ENCODE measurements at places on chromosomes 1 and 21.

- DNase-seq = no peak
Observed at GRCh38 chr1:225631021-225631663, 21.8 kb downstream of the ENAH start.

GRCh38 chr1:91828583-91829281 lies 57.2 kb downstream of the TGFBR3 start:
- no peak for DNase-seq

GRCh38 chr1:51661081-51661518 lies 44.2 kb downstream of the OSBPL9 start:
- DNase-seq = no peak

- no peak for DNase-seq
Observed at GRCh38 chr1:13550663-13551062, 33.0 kb upstream of the PDPN start.

DNA sequence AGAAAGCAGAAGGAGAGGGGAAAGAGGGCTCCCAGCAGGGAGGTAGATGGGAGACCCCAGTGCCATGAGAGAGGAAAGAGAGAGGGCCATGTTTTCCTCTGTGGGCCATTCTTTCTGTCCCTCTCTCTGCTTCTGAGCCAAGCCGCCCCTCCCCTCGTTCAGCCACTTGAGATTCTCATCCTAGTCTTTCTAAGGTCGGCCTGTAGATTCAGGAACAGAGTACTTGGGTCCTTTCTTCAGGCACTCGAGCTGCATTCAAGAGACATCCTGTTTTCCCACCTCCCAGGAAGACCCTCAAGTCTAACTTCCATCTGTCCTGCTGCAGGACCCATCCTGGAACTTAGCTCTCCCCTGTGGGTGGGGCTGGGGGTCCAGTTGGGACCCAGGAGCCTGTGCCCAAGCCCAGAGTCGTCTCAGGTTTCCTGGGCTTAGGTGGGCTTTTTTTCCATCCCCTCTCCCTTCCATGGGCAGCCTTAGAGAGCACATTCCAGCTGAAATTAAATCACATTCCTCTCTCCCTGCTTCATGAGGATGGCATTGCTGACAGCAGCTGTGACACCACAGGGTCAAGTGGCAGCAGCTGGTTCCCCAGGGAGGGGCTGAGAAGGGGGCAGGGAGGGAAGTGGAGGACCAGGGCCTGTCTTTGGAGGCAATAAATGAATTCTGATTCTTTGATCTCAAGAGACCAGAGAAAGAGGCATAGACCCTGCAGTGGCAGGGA lies 13.0 kb downstream of the NES start:
- no peak for DNase-seq

DNA sequence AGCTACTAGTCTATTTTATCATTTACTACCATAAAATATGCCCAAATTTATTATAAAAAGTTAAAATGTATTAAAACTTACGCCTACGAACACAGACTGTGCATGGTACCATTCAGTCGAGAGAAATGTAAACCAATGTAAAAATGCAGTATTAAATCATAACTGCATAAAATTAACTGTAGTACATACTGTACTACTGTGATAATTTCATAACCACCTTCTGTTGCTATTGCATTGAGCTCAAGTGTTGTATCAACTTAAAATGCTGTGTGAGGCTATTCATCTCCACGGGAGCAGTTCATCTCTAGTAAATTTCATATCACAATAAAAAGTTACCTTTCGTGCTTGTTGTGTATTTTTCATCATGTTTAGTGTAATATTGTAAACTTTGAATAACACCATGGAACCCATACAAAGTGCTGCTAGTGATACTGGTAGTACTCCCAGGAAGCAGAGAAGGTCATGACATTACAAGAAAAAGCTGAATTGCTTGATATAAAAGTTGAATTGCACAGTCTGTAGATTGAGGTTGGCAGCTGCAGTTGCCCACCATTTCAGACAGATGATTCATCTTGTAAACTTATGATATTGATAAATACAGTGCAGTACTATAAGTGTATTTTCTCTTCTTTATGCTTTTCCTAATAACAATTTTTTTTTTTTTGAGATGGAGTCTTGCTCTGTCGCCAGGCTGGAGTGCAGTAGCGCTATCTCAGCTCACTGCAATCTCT lies 19.0 kb upstream of the CENPF start:
- DNase-seq = no peak

GRCh38 chr1:53016705-53017104 lies 45.3 kb upstream of the PODN start:
- DNase-seq = no peak

- no peak for DNase-seq
Observed at GRCh38 chr1:192803501-192803900, 5.3 kb upstream of the RGS2 start.

DNA sequence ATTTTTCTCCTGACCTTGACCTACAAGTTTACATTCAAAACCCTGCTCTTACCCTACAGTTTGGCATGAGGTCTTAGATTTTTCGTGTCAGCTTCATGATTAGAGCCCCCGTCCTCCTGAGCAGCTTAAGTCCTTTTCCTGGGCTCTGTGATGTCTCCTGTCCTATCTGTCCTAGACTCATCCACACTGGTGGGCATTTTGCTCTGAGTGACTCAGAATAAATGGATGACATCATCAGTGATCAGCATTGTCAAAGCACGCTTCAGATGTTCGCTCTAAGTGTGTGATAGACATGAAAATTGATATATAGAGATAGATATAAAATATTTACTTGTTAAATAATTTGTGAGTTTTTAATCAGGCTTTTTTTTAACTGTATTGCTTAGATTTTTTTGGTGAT lies 21.8 kb downstream of the RGS13 start:
- no peak for DNase-seq

GRCh38 chr1:243850202-243850451 lies at the start of gene AKT3:
AKT3 (minus strand) TSS chr1:243850243; CDS start chr1:243843170, 7,073 bp downstream.
- no peak for DNase-seq

GRCh38 chr1:59096501-59096900 lies 200.4 kb upstream of the FGGY start:
- no peak for DNase-seq

DNA sequence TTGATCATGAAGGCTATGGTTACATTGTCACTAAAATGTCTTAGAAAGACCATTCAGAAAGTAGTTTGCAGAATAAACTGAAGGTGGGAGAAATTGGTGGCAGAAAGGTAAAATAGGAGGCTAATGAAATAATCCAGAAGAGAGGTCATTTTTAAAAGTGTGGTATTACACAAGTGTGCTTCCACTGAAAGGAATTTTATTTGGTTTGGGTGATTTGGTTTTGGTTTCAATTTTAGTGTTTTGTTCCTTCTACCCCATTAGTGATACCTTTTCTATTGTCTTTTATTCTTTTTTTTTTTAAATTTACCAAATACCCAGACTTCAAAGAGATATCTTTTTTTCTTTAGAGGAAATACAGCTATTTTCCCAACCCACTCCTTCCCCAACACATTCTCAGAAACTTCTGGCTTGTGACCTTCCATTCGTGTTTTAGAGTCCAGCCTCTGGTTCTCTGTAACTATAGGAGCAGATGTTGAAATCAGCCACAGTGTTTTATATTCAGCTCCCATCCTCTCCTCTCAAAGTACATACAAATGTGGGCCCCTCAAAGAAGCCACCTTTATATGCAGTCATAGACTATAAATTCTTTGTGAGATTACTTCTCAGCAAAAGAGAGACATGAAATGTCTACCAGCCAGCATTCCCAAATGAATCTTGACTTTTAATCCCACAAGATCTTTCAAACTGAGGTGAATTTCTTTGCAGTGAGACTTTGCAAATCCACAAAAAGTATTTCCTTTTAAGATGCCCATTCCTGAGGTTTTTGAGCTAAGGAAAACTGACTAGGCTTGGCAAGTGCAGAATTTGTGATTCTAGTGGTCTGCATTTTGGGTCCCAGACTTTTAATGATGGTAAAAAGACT lies 42.0 kb upstream of the PALMD start:
- no peak for DNase-seq

DNA sequence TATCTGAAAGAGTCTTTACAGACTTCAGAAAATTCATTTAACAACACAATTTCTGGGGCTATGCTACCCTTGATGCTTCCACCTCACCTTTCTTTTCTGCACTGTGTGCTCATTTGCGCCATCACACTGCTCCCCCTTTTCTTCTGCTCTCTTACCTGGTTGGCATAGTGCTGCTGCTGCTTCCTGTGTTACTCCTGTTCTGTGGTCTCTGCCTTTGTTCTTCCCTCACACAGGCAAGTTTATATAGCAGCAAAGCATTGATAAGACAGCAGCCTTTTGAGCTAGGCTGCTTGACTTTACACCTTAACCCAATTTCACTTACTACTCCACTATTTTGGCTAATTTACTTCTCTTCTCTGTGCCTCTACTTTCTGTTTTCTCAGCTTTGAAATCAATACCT lies 18.3 kb downstream of the SGIP1 start:
- no peak for DNase-seq

GRCh38 chr1:221458447-221459156 lies 283.3 kb downstream of the DUSP10 start:
- DNase-seq = no peak

DNA sequence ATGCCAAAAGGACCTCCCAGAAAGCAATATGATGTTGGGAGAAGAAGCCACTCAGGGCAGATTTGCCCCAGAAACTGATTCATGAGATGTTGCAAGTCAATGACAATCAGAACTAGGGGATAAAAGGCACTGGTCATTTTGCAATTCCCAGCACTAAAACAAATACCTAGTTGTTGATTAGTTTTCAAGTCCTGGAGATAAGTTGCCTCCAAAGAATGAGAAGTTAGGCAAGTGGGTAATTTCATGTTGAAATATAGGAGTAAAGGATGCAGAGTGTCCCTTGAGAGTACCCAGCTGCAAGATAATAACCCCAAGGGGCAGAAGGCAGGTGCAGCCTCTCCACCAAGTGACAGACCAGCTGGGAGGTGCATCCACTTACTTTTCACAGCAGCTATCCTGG lies 363.6 kb downstream of the PBX1 start:
- DNase-seq = no peak

GRCh38 chr21:15894596-15894995 lies 164.8 kb downstream of the USP25 start:
- DNase-seq = no peak

GRCh38 chr1:115807723-115808122 lies 33.2 kb downstream of the NHLH2 start:
- DNase-seq = peak; percentile 42

GRCh38 chr1:244352156-244352830 lies 99.4 kb downstream of the ADSS2 start:
- no peak for DNase-seq

- no peak for DNase-seq
Observed at GRCh38 chr1:234626391-234626790, 16.4 kb upstream of the IRF2BP2 start.

GRCh38 chr1:236393681-236394481 lies at the start of gene EDARADD:
EDARADD (plus strand) TSS chr1:236394286; CDS start chr1:236394445, 159 bp downstream.
- DNase-seq = no peak
